Activated CD8-positive, alpha-beta memory T cell treated with anti-CD3 and anti-CD28 coated beads for 24 hours (primary cell): ENCODE measurements at places on chromosomes 6 and 20.

DNA sequence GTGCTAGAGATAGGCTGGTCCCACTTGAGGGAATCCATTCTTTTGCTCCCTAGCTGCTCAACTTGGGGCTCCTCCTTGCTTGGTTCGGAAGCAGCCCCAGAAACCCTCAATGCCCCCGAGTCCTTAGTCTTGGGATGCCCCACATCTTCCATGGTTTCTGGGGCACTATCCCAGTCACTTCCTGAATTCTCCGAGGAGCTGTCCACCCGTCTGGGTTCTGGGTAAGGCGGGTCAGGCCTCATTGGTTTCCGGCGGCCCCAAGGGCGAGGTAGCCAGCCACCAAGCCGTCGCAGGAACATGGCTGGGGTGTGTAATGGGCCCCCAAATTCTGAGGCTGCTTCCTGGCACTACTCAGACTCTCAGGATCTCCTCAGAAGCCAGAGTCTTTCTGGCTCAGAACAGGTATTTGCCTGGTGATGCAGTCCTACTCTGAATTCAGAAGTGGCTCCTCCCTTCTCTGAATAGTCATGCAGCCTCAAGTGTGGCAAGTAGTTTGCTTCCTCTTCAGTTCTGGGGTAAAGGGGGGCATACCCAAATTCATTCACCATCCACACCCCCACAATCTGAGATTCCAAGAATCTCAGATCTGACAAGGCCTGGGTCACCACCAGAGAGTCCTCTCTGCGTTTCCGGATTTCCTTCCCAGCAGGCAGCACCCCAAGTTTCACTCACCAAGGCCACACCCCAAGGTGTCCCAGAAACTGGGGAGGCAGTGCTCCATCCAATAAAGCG is 763 bp downstream of the C6orf47 start:
- DNase-seq, result no peak

- DNase-seq, result no peak
These were observed 104.1 kb upstream of the FOXA2 start for GRCh38 chr20:22688485-22688884.

- no peak for DNase-seq
These were observed 114.8 kb downstream of the PHF3 start for GRCh38 chr6:63750400-63750799.

DNA sequence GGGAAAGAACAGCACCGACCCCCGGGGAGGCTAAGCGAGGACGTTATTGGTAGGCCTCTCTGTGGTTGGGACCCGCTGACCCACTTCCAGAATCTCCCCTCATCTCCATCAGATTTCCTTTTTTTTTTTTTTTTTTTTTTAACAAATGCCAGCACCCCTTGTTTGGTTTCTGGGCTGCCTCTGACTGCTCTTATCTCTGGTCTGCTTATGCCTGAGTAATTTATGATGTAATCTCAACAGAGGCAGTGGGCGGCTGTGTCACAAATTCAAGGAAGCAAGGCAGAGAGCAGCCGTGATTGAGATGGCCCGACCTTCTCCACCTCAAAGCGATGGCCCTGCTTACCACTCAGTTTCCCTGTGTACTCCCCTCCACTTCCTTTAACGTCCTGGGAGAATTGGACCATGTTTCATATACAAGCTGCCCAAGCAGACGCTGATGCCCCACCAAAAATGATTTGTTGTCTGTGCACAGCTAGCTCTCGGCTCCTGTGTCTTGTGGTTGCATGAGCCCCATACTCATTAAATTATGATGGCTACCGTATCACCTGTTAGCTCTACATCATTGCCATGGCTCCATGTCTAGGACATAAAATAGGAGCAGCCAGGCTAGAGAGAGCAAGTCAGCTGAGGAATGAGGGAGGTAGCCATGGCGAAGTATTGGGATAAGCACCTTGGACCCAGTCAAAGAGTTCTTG is 98.1 kb downstream of the ZNF217 start:
- no peak for DNase-seq

GRCh38 chr6:50390416-50390815 is 322.9 kb upstream of the TFAP2D start:
- DNase-seq, result no peak
